ENCODE measurements at places on chromosomes 5 and 9.

DNA sequence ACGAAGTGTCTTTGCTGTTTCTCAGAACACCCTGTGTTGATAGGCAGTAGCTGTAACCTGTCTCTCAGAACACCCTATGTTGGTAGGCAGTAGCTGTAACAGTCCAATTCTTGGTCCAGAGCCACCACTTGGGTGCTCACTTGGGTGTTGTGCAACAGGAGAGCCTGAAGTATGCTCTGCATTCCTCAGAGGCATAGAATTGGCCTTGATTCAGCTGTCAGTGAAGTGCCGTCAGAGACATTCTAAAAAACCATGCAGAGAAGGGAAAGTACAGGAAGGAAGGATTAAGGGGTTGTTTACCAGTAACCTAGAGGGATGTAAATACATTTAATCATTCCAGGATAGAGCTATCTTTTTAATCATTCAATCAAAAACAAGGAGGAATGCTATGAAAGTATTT is 231.2 kb downstream of the ARRDC3 start:
- peak; percentile 52 for DNase-seq

GRCh38 chr5:172892713-172893112 is 58.7 kb downstream of the ERGIC1 start:
- DNase-seq: no peak

DNA sequence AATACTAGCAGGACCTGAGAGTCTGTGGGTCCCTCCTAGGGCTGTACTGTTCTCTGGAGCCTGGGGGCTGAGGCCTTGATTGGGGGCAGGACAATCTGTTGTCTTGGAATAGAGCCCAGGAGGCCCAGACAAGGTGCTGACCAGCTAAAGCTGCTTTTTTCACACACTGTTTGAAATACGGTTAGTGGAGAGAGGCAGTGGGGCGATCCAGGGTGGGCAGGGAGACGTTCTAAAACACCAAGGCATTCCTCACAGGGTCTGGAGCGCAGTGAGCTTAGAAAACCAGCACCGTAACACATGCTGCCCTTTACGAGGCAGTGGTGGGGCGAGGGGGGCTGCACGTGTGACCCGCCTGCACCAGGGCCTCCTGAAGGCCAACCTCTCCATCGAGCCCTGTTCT is 55.1 kb downstream of the EHMT1 start:
- peak; percentile 53 for DNase-seq

DNA sequence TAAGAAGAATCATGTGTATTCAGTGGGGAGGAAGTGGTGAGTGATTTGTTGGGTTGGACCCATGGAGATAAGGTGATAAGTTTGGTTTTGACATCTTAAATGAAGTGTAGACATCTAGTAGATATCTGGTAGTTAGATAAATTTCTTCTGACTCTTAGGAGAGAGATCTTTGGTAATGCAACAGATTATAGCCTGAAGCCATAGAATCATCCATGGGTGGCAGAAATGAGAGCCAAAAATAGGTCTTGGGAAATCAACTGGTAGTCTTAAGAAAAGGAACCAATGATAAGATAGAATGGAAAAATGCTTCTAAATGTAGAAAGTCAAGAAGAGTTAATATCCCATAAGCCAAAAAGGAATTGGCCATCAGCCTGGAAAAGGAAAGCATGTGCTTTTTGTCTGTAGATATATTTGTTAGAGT is 532.7 kb upstream of the GRAMD2B start:
- peak; percentile 52 for DNase-seq

GRCh38 chr5:29037716-29038115 is 1999.3 kb upstream of the CDH9 start:
- no peak for DNase-seq

GRCh38 chr9:114207034-114207810 is 51.9 kb downstream of the COL27A1 start:
- DNase-seq: no peak

- no peak for DNase-seq
Observed at GRCh38 chr5:179115307-179115706, 55.1 kb downstream of the ZNF354C start.

DNA sequence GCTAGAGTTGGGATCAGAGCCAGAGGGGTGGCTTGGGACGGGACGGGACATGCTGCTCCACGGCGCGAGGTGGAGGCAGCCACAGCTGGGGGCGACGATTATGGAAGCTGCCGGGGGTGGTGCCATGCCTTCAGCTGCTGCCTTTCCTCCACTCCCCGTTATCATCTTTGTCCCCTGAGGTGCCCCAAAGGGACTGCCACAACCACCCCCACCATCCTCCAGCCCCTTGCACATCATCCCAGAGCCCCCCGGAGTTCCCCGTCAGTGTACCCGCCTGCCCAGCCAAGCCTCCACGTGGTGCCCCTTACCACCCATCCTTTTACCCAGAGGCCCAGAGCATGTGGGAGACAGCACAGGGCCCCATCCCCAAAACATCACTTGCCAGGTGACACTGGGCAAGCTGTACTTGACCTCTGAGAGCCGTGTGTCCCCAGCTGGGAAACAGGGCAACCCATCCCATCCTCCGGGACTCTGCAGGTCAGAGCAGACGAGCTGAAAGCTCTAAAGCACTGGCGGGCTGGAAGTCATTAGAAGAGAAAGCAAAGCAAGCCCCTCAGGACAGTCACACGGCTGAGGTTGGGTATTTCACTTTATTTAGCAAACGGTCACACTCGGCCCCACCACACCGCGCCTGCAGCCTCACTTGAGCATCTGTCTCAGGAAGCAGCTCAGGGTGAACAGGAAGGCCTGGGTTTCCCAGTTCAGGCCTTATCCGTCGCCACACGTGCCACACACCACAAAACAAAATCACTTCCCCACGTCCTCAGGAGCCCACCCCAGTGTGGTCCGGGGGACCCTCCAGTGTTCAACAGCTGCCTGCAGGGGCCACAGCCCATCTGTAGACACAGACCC is 19.5 kb upstream of the MXD3 start:
- DNase-seq: no peak

DNA sequence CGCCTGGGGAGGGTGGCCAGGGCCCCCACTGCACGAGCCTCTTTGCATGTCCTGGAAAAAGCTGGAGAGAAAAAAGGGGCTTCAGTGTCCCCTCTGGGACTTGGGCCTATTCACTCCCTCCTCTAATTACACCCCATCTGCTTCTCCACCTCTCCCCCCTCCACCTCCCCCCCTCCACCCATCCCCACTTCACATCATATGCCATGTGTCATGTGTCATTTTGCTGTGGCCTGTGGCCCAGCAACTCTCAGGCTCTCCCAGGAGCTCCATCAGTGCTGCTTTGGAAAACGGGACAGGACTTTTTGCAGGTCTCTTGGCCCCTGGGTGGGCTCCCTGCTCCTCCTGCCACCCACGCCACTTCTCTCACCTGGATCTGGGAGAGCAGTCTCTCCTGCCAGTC is 68.7 kb downstream of the NTNG2 start:
- no peak for DNase-seq

GRCh38 chr9:81312346-81312745 is 377.0 kb downstream of the TLE1 start:
- no peak for DNase-seq

DNA sequence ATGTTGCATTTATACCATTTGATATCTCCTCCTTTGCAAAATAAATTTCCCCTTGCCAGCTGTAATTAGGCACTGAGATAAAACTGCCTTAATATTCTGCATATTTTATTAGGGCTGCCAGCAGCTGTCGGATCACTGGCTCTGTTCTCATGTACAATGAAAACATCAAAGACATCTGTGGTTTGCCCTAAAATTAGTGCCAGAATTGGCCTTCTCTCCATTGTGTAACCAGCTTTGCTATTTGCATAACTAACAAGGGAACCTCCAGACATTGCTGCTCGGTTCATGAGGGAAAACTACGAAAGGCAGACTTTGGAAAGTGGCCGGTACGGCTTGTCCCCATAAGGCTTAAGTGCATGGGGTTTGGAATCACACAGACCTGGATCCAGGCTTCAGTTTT is 45.5 kb upstream of the KIF2A start:
- no peak for DNase-seq

DNA sequence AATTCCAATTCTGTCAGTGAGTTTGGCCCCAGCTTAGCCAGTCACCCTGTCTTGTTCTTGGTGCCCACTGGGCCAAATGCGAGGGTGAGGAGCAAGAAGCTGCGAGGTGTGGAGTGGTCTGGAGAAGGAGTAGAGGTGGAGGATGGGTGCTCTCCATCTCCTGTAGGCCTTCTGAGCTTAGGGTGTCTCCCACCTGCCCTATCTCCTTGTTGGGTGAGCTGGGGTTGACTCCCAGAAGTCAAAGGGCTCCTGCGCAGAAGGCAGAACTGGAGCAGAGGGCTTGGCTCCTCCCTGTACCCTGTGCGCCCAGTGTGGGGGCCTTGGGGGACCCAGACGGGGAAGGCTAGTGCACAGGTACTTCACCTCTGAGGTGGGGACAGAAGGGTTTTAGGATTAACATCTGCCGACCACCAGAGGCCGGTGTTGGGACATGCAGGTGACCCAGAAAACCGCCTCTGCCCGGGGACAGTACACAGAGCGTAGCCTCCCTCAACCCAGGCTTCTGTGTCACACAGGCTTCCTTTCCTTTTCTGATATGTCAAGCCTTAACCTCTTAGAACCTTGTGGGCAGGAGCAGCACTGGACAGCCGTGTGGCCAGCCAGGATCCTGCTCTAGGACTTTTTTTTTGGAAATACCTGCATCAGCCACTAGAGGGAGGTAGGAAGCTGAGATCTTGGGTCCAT is 16.9 kb downstream of the IL5 start:
- peak; percentile 83 for DNase-seq

DNA sequence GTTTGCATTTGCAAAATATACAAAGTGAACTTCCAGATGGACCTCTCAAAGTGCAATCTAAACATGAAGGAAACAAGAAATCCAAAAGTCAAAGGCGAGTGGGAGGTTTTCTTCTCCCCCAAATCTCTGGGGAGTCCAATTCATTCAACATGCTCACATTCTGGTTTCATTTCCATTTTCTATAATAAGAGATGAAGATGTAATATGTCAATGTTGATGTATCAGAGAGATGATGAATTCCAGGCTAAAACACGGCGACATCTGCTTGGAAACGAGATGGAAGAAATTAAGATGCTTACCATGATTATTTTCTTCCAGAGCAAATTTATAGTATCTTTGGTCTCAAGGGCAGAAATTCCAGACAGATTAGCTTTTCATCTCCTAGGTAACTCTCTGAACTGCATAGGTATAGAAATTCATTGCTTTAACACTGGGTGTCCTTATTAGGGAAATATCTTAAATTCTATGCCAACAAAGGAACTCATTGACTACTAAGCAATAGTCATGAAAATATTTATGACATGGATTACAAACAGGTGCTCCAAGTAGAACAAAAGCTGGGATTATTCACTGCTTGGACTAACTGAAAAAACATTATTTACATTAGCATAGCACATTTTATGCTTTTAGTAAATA is 287.9 kb downstream of the SEC61B start:
- DNase-seq: no peak

- no peak for DNase-seq
Observed at GRCh38 chr9:131475956-131476776, 26.6 kb upstream of the POMT1 start.

DNA sequence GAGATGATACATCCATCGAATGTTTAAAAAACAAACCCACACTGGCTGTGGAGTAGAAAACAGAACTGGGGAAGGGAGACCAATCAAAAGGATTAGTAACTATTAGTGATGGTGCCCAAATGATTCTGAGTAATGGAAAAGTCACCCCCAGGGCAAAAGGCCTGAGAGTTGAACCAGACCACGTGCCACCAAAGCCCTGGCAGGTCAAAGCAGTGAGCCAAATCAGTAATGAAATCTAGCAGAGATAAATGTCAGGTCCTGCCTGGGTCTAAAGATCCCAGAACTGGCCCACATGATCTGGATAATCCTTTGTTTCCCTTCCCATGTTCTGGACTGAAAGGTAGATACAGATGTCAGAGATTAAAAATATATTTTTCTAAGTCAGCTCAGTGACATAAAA is 9.4 kb downstream of the OTULINL start:
- no peak for DNase-seq

DNA sequence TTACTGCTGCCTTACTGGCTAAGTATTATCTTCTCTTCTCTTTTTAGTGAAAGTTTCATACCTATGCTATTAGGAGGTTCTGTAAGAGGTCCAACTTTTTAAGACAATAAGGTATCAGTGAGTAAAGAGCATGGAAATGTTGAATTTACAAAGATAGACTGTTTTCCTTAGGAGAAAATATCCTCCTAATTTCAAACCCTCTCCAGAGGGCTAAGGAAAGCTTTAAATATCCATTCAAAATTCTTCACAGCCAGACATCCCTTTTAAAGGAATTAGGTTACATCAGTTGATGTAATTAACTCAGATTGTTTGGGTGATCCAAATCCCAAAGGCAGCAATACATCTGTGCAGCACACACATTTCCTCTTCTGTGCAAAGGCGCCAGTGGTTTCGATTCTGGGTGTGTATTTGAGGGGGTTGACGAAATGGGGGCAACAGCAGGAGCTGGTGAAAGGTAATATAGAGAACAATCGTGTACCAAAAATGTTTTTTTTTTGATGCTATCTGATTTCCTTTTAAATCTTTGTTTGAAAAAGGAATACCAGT is 273.8 kb upstream of the RPS23 start:
- DNase-seq: peak; percentile 13

DNA sequence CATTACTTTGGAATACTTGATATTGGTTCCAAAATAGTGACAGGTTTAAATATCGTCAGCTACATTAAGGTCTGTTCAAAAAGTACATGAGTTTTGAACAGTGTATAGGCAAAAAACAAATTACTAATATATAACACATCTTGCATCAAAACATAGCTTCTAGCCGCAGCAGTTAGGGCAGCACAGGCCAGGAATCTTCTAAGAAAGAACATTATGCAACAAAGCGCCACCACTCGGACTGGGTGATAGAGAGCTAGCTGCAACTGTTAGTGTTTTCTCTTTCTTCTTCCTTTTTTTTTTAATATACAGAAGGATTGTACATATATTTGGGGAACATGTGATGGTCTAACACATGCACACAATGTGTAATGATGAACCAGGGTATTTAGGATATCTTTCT is 504.5 kb downstream of the NR2F1-AS1 start:
- no peak for DNase-seq

GRCh38 chr9:127295005-127295404 is 30.4 kb downstream of the GARNL3 start:
- no peak for DNase-seq

- DNase-seq: no peak
Observed at GRCh38 chr9:136837146-136837855, 5.0 kb upstream of the AJM1 start.

GRCh38 chr5:5359618-5360017 is 62.9 kb upstream of the ICE1 start:
- no peak for DNase-seq

DNA sequence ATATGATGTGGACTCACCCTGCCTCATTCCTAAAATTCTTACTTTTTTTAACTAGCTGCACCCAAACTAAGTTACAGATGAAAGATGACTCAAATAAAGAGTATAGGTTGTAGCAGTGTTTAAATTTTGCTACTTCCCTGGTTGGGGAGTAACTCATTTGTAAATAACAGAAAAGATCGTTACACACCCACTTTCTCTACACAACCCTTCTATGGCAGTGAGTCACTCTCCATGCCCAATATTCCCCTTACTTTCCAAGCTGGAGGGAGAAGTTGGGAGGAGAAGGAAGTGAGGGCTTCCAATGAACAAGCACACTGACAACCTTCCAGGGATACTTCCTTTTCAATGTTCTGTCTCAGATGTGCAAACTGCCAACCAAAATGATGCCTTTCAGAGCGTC is 1.9 kb downstream of the RASEF start:
- DNase-seq: peak; percentile 64
